Vagina (tissue), 2 donors: ENCODE measurements at places on chromosomes 4 and X.

DNA sequence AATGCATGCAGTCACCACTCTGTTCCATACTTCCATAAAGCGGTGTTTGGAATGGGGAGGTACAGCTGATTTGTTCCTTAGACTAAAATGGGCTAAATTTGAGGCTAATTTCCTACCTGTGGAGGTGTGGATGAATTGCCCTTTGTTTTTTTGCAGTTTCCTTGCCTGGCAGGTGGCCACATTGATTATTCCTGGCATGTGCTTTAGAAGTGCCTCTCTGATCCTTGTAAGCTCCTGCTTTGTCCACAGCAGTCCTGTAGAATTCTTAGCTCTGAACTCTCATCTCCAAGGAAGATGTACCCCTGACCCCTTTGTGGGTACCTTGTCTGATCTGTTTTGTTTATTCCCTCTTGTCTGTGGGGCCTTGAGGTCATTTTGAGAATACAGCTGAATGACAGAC, 136.8 kb downstream of the ADGRL3 start:
- DNase-seq, result no peak

- DNase-seq, result no peak
These were observed 107.0 kb downstream of the IQCM start for GRCh38 chr4:149708513-149709130.

DNA sequence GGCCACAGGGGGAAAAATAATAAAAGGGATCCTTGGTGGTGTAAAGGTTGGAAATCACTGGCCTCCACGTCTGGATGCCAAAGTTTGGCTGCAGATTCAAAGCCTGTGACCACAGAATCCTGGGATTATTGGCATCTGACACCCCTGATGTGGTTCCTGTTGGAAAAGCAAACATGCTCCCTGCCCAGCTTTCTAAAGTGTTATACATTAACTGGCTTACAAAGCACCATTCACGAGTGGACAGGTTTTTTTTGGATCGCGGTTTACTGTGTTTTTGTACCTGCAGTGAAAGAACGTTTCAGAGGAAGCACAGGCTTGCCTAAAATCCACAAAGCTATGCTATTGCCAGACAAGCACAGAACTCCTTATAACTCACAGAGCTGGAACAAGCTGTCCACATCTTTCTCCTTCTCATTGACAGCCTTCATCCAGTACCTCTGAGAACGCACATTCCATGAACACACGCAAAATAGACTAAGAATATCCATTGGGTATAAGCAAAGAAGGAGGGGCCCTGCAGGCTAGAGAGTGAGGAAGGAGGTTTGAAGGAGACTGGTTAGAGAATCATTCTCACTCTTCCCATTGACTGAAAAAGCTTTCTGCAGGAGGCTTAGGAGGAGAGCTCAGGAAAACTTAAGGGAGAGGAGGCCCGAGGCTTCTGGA, 14.5 kb upstream of the CAPN6 start:
- no peak for DNase-seq

DNA sequence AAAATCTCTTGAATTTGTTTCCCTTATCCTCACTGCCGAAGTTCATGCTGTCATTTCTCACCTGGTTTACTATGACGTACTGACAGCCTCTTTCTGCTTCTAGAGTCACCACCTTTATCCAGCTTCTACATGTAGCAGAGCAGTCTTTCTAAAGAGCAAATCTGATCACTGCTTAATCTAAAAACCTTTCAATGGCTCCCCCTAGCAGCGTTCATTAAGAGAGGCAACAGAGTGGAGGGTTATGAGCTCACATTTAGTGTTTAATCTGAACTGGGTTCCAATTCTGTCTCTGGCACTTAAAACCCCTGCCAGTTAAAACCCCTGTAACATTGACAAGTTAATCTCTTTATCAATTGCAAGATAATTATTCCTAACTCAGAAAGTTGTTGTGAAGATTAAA, 4.4 kb downstream of the RBPJ start:
- no peak for DNase-seq

- DNase-seq, result no peak
These were observed 642.2 kb upstream of the DIPK2B start for GRCh38 chrX:45842926-45843315.

GRCh38 chrX:10749113-10749512, 128.7 kb upstream of the MID1 start:
- DNase-seq, result no peak

DNA sequence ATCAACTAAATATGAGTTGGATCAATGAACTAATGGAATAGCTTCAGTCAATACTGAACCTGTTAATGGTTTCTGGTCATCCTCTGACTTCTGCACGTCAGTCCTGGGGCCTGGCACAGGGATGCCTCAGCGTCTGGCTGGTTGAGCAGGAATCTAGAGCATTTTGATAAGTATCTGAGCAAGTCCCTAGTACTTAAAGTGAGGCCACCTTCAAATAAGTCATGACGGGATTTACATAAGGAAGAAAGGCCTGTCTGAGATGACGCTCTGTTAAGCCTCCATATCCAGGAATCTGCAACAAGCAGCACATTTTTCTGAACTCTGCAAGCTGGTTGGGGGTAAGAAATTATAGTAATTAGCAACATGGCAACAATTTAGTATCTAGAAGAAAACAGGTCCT, 83.2 kb upstream of the TBC1D9 start:
- DNase-seq, result no peak

DNA sequence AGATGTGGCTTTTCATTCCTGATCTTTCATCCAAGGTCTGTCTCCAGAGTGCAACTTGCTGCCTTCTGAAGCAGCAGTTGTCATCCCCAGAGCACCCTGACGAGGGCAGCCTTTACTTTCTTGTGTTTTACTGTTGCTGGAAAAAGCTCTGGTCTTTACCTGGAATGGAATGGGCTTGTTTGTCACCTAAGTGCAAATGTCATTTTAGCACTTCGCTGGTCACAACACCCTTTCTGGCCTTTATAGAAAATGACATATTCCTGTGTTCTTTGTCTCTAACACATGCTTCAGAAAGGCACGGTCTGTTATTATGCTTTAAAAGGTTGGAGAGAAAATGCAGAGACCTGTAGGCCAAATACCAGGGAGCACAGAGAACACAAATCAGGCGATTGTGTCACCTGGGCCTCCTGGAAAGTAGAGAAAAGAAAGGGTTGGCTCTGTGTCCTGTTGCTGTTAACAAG, 332.7 kb upstream of the IGFBP7 start:
- no peak for DNase-seq

GRCh38 chr4:158722291-158722916, 792 bp downstream of the PPID start:
- DNase-seq, result no peak

- DNase-seq, result no peak
These were observed 120.8 kb upstream of the MAGEA10 start for GRCh38 chrX:152259150-152259549.
